ENCODE measurements at places on chromosomes 16 and 17.

GRCh38 chr16:56785317-56785716, 55.4 kb downstream of the NUP93 start:
- no peak for DNase-seq

DNA sequence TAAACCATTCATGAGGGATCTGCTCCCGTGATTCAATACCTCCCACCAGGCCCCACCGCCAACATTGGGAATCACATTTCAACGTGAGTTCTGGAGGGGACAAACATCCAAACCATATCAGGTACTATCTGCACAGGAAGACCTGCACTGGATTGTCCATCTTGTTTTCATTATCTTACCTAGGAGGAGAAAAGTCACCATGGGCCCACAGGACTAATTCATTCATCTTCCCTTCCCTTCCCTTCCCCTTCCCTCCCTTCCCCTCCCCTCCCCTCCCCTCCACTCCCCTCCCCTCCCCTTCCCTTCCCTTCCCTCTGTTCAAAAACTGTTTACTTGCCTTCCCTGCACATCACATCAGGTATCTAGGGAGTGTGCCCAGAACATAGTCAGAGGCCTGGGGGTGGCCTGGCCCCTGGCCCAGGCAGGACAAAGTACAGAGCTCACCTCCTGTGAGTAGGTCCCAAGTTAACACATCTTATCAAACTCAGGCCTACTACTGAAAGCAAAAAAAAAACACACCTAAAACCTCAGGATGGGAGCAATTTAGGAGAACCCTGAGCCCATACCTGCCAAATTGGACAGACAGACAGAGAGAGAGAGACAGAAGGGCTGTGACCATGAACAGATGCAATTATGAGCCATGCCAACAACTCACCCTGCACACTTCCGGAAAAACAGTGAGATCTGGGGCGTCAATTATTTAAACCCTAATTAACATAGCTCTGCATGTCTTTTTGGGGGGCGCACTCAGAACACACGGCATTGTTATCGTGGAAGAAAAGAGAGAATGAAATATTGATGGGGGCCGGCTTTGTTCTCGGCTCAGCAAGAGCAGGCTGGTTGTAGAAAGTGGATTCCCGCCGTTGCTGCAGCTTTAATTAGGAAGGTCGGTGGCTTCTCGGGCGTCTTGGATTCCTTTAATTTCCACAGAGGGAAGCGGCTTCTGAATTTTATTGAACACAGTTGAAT, 151.2 kb downstream of the IRX5 start:
- DNase-seq: no peak

- no peak for DNase-seq
Measured at GRCh38 chr17:17048106-17048505, 5.8 kb downstream of the MPRIP start.

DNA sequence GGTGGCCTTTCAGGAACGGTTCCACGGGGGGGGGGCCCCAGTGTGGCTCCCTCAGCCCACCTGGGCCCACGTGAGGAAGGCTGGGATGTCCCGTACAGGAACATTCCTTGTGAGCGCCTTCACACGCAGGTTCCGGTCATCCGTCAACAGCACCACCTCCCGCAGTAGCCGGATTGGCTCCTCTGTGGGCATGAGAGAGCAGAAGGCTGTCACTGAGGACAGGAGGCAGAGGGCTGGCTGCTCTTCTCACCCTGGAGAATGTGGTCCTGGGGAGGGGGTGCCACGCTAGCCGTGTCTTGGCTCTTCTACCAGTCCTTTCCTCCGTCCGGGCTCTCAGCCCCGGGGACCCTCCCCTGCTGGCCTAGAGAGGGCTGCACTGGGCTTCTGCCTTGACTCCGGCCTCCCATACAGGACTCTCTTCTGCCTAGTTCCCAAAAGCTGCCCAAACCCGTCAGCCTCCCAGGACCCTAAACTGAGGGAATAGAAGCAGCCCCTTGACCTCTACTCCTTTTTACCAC, 6.6 kb downstream of the HIC1 start:
- no peak for DNase-seq

DNA sequence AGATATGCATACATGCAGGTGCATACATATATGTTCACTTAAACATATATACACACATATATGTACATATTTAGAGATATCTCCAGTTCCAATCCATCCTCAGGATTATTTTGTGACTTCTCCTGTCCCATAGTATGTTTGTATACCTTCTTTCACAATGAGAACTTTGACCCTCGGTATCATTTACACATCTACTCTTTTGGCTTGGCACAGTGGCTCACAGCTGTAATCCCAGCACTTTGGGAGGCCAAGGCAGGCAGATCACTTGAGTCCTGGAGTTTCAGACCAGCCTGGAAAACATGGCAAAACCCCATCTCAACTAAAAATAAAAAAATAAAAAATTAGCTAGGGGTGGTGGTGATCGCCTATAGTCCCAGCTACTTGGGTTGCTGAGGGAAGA, 148.1 kb upstream of the CCL2 start:
- DNase-seq: no peak

DNA sequence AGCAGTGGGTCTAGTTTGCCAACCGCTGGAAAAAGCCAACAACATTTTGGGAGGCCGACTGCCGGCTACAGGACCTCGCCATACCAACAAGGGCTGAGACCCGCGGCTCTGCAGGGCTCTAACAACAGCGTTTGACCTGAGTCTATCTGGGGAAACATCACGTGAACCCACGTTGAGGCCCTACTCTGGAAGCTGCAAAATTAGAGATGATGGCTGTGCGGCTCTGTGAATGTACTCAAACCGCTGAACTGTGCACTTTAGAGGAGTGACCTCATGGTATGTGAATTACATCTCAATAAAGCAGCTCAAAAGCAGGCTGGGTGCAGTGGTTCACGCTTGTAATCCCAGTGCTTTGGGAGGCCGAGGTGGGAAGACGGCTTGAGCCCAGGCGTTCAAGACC, 10.1 kb upstream of the CEP295NL start:
- DNase-seq: no peak

DNA sequence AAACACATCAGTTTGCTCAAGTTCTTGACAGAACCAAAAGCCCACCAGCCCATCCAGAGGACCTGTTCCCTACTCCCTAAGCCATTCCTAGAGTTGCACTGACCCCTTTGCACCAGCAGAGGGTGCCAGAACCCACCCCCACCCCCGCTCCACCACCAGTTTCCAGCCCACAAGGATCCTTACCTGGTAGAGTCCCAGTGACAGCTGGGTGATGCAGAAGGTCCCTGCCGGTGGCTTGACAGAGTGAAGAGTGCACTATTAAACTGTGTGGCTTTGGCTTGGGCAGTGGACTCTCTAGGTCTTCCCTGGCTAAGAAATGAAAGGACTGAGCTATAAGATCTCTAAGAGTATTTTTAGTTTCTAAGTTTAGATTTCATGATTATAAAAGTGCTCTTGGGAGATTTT, 73.3 kb upstream of the MTMR4 start:
- DNase-seq: peak; percentile 26

DNA sequence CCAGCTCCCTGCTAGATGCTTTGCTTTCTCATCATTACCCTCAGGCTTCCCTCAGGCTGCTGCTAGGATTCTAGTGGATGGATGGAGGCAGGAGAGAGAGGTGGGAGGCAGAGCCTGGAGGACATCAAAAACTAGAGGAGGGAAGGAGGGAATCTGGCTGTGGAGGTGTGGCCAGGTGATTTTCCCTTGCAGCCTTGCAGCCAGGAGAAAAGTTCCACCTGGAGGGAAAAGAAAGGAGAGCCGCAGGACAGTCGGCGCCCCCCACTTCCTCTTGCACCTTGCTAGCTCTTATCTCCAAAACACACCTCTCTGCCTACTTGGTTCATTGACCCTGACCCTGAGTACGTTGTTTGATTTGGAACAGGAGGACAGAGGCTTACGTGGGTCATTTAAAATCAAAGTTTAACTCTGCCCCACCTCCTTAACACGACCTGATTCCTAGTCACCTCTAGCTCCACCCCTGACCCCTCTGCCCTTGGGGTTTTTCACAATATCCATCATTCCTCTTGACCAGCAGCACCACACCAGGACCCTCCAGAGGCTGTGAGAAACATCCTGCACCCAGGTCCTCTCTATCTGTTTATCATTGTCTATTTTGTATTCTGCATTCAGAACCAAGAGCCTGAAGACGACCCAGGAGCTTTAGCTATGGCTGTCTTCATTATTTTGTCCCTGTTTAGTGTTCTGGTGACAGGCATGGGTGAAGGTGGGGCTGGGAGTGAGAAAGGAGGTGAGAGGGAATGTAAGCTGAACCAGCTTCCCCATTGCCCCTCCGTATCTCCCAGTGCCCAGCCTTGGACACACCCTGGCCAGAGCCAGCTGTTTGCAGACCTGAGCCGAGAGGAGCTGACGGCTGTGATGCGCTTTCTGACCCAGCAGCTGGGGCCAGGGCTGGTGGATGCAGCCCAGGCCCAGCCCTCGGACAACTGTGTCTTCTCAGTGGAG, 15.9 kb downstream of the AOC3 start:
- DNase-seq: no peak

DNA sequence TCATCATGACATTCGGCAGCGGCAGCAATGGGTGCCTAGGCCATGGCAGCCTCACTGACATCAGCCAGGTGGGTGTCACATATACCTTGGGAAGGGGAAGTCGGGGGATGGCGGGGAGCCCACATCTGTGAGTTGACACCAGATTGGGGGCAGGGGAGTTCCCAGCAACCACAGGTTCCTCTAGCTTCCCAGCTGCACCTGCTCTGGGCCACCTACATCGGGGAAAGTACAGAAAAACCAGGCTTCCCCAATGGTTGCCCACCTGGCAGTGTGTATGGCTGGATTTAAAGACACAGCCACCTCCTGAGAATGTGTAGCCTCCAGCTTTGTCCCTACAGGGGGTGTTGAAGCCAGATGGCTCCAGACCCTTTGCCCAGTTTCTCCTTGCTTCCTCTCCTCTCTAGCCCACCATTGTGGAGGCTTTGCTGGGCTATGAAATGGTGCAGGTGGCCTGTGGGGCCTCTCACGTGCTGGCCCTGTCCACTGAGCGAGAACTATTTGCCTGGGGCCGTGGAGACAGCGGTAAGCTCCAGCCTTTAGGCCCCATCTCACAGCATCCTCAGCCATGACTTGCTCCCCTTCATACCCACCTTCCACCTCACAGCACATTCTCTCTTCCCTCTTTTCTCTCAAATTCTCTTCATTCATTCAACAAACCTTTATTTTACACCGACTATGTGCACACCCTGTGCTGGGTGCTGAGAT, 5.0 kb upstream of the TRAF4 start:
- no peak for DNase-seq

- DNase-seq: no peak
Measured at GRCh38 chr16:85606904-85607303, 6.2 kb upstream of the GSE1 start.

DNA sequence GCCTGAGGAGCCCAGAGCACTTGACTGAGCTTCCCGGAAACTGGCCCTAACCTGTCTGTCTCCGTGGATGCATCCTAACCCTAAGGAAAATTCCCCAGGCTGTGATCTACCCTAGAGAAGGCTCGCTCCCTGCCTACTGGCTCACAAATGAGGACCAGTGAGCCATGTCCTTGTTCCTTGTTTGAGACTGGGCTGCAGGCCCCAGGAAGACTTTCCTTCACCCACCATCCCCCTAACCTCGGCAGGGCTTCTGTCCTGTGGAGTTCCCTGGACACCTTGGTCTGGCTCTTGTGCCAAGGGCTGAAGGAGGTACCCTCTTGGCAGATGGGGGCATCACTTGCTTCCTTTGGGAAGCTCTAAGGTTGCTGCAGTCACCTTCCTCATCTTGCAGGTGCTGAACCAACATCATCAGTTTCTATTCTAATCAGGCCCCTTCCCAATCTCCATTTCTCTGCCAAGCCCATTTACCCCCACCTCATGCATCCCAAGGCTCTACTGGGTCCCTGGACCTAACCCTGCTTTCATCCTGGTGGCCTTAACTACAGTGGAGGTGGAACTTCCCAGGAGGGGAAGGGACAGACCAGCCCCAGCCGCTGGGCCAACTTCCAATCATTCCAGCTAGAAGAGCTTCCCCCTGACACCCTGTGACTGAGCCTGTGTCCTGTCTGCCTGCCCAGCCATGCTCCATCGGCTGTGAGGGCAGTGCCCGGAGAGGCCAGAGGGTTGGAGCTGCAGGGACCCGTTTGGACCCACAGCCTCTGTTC, 12.4 kb downstream of the RNF40 start:
- DNase-seq: no peak

GRCh38 chr17:40803617-40804082, 3.9 kb upstream of the KRT28 start:
- peak; percentile 76 for DNase-seq

DNA sequence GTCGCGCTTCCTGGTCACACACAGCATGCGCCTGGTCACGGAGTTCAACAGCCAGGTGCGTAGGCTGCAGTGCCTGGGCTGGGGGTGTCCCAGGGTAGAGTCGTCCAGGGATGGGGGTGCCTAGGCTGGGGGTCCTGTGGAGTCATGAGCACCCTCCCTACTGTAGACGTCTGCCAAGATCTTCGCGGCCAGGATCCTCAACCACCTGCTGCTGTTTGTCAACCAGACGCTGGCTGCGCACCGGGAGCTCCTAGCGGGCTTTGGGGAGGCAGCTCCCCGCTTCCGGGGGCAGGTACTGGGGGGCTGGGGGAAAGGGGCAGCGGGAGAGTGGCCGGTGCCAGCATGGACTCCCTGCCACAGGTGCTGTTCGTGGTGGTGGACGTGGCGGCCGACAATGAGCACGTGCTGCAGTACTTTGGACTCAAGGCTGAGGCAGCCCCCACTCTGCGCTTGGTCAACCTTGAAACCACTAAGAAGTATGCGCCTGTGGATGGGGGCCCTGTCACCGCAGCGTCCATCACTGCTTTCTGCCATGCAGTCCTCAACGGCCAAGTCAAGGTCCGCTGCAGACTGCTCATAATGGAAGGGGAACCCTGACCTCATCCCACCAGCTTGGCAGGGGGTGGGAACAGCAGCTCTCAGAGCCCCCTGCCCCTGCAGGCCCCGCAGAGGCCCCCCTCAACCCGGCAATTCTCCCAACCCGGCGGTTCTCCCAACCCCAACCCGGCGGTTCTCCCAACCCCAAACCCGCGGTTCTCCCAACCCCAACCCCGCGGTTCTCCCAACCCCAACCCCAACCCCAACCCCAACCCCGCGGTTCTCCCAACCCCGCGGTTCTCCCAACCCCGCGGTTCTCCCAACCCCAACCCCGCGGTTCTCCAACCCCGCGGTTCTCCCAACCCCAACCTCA, 2.4 kb downstream of the PDIA2 start:
- DNase-seq: no peak

DNA sequence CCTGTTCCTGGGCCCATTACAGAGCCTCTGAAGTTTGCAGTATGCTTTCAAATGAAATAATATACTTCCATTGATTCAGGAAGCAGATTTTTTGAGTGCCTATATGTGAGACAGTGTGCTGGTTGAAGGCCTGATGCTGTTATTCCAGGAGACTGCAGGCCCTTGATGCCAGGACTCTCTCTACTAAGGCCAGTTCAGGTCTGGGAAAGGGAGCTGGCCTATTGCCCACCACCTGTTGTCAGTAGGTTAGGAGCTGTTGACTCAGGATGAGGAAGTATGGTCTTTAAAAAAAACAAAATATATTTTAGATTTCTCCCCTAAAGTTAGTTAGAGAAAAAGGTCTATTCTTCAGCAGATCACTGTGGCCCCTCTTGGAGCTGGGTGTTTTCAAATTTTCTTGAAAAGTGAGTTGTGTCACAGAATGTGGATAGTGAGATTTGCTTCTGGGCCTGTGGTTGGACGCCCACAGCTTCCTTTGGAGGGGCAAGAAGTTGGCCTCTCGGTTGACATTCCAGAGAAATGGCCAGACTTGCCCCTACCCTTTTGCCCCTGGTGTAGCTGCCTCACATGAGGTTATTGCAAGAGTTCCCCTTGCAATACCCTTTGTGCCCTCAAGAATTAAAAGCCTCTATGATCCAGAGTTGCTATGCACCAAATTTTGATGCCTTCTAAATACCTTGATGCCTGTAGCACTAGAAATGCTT, 7.9 kb downstream of the ESRP2 start:
- no peak for DNase-seq

GRCh38 chr17:66326476-66327047, 24.1 kb downstream of the PRKCA start:
- DNase-seq: no peak

GRCh38 chr16:57422026-57422944, 17.7 kb downstream of the CCL17 start:
- no peak for DNase-seq

Data from stimulated activated CD4-positive, alpha-beta T cell treated with anti-CD3 and anti-CD28 coated beads, Interleukin-15, amount 100 ng/mL, for 48 hours (primary cell).